Liver (tissue), 10 donors: ENCODE measurements at places on chromosomes 16 and 17.

DNA sequence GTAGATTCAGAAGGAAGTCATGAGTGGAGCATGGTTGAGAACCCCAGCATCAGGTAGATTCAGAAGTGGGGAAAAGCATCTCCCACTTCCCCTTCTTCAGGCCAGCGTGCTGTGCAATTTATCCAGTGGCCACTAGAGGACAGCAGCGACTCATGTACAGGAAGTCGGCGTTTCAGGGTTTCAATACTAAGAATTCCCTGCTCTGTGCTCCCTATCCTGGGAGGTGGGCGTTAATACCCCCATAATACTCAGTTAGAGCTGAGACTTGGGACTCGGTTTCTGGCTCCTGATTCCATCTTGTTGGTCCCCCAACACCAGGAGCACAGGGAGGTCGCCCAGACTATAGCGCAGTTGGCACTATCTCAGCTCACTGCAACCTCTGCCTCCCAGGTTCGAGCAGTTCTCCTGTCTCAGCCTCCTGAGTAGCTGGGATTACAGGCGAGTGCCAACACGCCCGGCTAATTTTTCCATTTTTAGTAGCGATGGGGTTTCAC, 75.3 kb upstream of the AMZ2 start:
- DNase-seq = peak; percentile 70

DNA sequence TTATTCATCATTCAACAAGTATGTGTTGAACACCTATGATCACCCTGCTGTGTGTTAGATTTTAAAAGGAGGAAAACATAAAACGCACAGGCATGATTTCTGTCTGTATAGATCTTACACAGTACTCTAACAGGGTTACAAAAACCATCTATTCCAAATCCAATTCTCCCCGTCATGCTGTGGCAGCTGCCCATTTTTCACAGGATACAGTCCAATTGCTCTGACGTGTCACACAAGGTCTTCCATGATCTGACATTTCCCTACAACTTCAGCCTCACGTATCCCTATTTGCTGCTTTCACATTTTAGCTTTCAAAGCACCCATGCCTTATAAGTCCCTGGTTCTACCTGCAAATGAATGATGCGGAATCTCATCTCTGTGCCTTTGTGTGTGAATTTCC, 67.0 kb upstream of the CNTNAP4 start:
- no peak for DNase-seq

DNA sequence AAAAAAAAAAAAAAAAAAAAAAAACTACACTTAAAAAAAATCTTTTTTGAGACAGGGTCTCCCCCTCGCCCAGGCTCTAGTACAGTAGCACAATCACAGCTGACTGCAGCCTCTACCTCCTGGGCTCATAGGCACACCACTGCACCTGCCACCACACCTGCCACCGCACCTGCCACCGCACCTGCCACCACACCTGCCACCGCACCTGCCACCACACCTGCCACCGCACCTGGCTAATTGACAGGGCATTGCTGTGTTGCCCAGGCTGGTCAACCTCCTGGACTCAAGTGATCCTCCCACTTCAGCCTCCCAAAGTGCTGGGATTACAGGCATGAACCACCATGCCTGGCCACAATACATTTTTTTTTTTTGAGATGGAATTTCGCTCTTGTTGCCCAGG, 17.6 kb upstream of the WDR45B start:
- DNase-seq = no peak

GRCh38 chr17:21209511-21210175, 4.3 kb downstream of the TMEM11 start:
- DNase-seq = no peak

- DNase-seq = peak; percentile 77
These were observed 772 bp upstream of the CHCT1 start for GRCh38 chr17:60421273-60422161.

GRCh38 chr17:68906638-68907037, 48.6 kb downstream of the ABCA8 start:
- no peak for DNase-seq

DNA sequence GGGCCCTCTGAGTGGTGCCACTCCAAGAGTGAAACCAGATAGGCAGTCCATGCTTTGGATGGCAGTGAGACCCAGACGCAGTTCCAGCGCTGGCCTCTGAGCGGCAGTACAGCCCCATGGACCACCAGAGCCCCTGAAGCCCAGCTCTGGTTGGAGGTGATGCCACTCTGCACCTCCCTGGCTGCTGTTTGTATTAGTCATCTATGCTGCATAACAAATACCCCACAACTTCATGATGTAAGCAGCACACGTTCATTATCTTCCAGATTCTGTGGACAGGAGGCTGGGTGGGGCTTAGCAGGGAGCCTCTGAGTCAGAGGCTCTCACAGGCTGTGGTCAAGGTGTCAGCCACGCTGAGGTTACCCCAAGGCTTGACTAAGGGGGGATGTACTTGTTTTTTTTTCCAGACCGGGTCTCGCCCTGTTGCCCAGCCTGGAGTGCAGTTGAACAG, 5.1 kb upstream of the NME4 start:
- DNase-seq = peak; percentile 80

DNA sequence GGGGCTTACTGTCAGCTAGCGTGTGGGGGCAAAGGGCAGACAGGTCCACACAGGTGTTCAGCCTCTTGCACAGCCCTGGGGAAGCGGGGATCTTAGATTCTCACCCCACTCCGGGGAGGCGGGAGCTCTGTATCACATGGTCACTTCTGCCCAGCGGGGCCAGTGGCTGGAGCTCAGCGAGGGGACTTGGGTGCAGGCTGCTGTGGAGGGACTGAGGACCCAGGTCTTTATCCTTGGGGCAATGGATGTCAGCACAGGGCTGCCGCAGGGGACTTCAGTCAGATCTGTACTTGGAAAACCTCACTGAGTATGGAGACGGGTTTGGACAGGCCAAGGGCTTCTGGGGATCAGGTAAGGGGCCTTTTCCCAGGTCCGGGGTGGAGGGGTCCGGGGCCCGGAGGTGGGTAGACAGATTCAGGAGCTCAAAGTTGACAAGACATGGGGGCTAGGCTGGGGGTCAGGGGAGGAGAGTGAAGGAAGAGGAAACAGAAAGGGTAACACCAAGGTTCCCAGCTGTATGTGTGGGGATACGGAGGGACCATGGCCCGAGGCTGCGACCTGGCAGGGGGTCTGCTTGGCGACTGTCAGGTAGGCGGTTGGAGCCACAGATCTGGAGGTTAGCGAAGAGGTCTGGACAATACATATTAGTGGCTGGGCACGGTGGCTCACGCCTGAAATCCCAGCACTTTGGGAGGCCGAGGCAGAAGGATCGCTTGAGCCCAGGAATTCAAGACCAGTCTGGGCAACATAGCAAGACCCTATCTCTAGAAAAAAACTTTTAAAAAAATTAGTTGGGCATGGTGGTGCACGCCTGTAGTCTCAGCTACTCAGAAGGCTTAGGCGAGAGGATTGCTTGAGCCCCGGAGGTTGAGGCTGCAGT, 15.1 kb upstream of the BAIAP2 start:
- no peak for DNase-seq

- DNase-seq = no peak
These were observed 92.7 kb downstream of the WSCD1 start for GRCh38 chr17:6162892-6163291.

- peak; percentile 62 for DNase-seq
These were observed 8.8 kb downstream of the FAM171A2 start for GRCh38 chr17:44354582-44355561.

GRCh38 chr16:24119807-24120206, 136.3 kb upstream of the CACNG3 start:
- no peak for DNase-seq
